Progenitor cell of endocrine pancreas (in vitro differentiated cells): ENCODE measurements at places on chromosomes 11 and 22. TPM values are rescaled to one million over a fixed set of nuclear protein-coding genes. Genes with fewer than 3 reads are reported as not detected.

GRCh38 chr22:31088233-31088986, 7.3 kb downstream of the SMTN start:
- DNase-seq, result no peak

- DNase-seq, result no peak
Measured at GRCh38 chr22:37195921-37196320, 7.9 kb upstream of the C1QTNF6 start.

DNA sequence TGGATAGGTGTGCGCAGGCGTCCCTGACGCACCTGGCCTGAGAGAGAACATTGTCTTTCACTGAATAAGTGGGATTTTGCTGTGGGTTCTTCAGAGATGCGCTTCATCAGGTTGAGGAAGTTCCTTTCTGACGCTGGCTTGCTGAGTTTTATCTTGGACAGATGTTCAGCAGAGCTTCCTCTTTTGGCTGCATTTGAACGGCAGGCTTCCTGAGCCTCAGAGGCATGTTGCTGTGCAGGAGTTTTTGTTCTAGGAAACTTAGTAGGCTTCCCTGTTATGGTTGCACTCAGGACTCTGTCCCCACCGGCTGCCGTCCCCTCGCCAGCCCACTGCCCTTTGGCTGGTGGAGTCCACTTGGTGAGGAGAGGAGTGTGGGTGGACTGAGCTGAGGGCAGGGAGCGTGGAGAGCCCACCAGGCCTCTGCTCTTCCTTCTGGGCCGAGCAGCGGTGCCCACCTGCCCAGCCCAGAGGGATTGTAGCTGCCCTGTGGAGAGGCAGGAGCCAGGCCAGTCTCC, 17.2 kb downstream of the FRMD8 start:
- no peak for DNase-seq

DNA sequence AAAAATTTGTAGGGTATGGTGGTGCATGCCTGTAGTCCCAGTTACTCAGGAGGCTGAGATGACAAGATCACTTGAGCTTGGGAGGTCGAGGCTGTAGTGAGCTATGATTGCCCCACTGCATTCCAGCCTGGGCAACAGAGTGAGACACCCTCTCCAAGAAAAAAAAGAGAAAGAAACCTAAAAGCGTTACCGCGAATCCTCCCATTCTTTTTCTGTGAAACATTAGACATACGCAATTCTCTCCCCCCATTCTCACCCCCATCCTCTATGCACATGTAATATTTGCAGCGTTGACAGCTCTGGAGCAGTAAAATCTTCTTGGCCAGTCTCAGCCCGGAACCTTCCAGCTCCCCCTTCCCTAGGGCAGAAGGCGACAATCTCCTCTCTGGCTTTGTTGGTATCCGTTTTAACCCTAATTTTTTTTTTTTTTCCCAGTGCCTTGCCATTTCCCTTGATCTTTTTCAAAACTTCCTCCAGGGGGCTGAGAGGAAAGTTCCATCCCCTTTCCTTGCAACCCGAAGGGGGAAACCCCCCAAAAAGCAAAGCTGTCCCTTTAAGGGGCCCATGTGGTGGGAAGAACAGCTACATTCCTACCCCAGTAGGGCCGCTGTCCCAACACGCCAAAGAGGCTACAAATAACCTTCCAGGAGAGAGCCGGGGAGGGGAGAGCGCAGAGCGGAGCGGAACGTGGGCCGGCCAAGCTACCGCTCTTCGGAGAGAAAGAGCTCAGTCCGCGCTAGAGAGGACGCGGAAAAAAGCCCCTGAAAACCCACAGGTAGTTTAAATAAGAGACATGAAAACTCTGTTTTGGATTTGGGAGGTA, 1.9 kb downstream of the LRP4 start:
- peak; percentile 32 for DNase-seq

- no peak for DNase-seq
Measured at GRCh38 chr11:88597387-88597786, 259.9 kb upstream of the CTSC start.

DNA sequence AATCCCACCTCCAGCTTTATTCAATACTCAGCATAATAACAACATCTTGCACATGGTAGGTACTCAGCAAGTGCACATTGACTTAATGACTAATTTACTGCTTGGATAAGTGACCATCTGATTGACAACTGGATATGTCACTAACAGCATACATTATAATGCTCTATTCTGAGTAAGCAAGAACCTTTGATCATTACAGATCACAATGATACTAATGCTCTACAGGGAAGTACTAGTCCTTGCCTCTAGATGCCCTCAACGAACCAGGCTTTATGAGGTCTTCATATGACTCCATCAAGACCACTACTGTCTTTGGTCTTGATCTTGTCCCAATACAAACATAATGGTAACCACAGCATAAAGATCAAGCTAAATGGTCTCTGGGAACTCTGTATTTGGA, 167.6 kb upstream of the MTMR2 start:
- no peak for DNase-seq

- no peak for DNase-seq
Measured at GRCh38 chr22:37248251-37248650, 4.2 kb upstream of the RAC2 start.

- peak; percentile 32 for DNase-seq
Measured at GRCh38 chr11:59615120-59615636, 396 bp downstream of the OSBP start.

GRCh38 chr11:120383518-120384155, 47.4 kb downstream of the ARHGEF12 start:
- DNase-seq, result no peak

The CLDN5 gene
- total RNA-seq, result not detected in 2 replicates

The MMP12 gene
- total RNA-seq, result not detected in 2 replicates

The TSGA10IP gene
- not detected in 2 replicates for total RNA-seq

The PUS3 gene
- total RNA-seq, result 12.4 and 12.7 TPM in 2 replicates

The OR51B5 gene
- total RNA-seq, result 0.34 and 0.44 TPM in 2 replicates
